ENCODE measurements at places on chromosomes 2 and 18.

DNA sequence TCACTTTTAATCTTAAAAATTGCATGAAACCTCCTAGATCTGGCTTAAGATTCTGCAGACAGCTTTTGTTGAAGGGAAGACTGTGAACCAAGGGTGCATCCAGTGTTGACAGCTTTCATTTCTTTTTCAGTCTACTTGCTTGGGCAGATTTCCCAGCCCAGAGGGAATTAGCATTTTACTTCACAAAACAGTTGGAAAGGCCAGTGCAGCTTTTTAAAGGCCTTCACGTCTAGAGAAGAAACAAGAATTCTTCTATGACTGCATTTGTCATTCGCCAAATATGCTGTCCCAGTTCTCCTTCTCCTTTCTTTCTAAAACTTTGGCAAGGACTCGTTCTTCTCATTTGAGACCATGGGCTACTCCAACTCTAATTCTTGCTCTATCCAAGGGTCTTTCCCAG is 17.4 kb downstream of the NTSR2 start:
- no peak for DNase-seq

DNA sequence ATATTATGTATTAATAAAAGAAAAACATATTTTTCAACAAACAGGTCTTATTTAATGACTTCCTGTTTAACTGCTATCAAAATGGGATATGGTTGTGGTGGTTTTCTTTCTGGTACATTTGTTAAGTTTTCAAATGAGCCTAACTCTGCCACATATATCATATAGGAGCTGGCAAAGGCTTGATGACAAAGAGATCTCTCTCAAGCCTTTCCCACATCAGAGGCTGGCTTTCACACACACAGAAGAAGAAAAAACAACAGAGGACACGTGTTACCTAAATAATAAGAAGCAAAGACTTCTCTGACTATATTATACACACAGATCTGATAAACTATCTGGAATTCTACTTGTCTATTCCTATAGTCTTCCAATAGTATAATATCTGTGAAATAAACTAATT is 46.1 kb downstream of the CFAP36 start:
- DNase-seq, result no peak

DNA sequence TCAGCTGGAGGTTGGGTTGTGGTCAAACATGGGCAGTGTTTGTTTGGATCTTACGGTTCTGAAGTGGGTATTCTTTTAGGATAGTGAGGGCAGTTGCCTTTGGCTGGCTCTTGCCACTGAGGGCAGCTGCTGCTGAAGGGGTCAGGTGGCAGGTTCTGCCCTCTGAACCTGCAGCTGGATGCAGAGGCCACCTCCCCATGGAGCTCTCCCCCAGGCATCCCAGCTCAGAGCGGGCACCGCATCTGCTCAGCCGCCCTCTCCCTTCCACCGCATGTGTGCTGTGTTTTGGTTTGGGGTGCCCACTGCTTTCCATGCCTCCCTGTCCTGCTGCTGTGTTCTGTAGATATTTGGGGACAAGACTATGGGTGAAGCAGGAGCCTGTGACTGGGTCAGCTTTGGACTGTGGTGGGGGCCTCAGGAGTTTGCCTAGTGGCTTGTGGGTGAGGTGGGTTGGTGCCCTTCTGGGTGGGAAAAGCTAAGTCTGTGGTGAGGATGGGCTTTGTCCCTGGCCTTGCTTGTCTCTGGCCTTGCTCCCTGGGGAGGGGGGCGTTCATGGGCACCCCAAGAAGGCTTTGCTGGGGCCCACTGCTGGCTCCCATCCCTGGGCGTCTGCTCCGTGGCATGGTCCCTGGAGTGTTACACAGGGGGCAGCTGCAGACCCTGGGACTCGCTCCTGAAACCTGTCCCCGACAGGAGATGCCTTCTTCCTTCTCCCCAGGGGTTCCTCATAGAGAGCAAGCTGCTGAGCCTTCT is 28.5 kb downstream of the OTOF start:
- DNase-seq, result no peak

GRCh38 chr2:205872716-205873115 is 190.4 kb downstream of the NRP2 start:
- DNase-seq, result no peak

DNA sequence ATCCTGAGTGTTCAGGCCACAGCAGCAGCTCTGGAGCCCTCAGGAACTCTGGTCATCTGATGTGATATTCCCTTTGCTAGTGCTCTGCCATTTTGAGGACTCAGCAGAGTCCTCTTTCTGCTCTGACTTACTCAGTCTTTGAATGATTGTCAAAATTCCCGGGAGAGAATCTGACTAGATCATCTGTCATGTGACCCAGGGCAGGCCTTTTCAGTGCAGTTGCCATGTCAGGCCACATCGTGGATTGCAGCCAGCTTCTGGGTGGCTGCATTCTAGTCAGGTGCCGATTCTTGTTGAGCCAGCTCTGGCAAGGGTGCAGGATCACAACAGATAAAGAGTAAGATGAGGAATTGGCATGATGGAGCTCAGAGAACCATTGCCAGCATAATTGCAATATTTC is 795.6 kb downstream of the CPS1 start:
- no peak for DNase-seq

DNA sequence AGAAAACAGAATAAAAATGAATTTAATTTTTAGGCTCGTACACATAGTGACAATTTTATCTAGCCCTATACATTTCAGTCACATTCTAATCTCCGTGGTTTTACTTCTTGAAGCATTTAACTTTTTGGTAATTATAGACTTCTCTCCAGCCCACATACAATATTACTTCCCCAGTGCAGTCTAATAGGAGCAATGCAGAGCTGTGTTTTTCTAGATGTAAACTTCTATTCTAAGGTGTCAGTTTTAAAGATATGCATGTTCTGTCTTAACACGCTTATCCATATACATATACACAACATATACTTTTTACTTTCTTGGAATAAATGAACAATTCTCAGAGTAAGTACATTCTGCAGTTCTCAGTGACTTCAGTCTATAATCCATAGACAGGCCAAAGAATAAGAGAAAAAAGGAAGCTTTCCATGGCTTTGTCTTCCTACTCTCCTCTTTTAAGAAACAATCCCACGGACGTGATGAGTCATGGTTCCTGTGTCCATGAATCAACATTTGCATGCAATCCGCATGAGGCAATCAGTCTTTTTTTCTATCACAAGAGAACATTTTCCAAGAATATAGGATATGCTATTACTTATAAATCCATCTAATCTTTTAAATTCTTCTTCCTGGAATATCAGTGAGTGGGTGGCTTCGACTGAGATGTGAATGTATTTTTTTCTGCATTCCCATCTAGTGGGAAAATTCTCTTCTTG is 42.8 kb downstream of the CCDC102B start:
- DNase-seq, result peak; percentile 95

GRCh38 chr2:239168575-239168974 is 232.2 kb downstream of the HDAC4 start:
- DNase-seq, result no peak

- DNase-seq, result no peak
These were observed 98.2 kb upstream of the EPAS1 start for GRCh38 chr2:46198966-46199365.

DNA sequence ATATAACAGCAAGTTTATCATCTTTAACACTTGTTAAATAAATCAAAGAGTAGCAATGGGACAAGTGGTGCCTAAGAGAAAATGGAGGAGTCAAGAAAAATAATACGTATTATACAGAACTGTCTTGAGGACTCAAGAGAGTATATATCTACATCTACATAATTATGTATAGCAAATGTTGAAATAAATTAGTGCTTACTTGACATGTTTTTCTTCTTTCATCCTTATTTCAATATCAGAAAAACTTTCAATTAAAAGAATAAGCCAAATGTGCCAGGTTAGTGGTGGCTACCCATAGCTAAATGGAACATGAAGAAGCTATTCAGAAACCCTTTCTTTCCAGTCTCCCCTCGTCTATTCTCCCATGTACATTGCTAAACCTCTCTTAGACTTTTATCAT is 267.3 kb upstream of the SPOPL start:
- DNase-seq, result no peak

DNA sequence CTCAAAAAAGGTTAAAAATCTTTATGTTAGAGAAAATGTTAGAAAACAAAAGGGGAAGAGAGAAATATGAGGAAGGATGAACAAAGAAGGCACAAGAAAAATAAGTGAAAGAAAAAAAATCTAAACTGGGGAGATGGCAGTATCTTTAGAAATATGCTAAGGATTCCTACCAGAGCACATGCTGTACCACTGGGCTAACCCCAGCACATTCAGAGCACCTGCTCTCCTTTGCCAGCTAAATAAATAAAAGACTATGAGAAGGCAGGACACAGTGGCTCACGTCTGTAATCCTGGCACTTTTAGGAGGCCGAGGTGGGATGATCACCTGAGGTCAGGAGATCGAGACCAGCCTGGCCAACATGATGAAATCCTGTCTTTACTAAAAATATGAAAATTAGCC is 92.2 kb upstream of the CDKL4 start:
- no peak for DNase-seq

DNA sequence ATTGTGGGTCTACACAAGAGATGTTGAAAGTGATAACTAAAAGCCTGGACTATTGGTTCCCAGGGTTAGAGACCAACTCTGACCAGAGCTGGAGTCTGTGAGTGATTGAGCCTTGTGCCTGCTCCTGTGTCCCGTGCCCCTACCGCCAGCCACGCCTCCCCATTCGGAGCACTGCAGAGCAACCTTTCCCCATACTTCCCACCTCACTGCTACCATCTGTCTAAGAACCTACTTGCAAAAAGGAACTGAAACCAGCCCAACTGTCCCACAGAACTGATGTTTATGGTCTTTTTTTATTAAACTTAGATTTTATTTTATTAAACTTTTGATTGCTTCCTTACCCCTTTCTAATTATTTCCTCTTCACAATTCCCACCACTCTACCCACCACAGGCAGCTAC is 300.3 kb upstream of the MGAT5 start:
- no peak for DNase-seq

DNA sequence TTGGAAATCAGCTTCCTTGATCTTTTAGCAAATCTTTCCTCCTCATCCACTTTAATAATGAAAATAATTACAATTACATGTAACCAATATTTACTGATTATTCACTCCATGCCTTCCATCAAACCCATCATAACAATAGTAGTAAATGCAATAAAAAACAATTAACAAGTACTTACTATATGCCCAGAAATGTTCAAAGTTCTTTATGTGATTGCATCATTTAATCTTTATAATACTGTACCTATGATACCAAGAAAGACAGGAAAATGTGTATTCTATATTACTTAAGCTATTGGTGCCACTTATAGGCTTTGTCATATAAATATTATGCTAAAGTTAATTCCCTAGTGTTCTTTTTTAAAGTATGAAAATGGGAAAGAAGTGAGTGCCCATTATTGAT is 210.2 kb upstream of the PKDCC start:
- no peak for DNase-seq

DNA sequence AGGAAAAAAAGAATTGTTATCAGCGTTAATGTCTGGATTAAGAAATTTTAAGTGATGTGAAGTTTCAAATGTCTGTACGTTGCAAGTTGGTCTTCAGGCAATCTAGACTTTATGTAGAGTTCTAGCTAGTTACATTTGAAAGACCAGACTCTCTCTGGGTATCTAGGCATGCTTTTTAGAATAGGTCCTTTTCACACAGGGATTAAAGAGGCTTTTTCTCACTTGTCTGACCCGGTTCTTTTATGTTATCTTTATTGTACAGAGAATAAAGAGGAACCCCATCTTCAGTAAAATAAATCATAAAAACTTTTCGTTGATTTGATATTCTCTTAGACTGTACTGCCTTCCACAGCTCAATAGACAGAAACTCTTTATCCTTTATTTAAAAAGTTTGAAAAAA is 8.5 kb upstream of the EML6 start:
- DNase-seq, result no peak

GRCh38 chr2:161017780-161018470 is 142.3 kb upstream of the TANK start:
- DNase-seq, result no peak

DNA sequence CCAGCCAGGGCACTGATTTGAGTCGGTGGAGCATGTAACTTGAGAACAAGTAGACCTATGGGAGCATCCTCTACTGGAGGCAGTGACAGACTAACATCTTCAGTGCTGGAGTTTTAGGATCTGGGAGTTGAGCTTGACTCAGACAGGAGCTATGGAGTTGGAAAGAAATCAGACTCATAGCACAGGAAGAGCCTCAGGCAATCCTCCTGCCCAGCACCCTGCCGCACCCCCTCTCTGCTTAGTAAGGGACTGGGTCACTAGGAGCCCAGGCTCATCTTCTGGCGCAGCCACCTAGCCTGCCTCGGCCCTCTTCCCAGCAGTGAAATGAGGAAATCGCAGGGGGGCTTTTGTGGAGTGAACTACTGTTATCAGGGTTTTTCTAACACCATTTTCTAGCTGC is 3.6 kb downstream of the ARID5A start:
- no peak for DNase-seq

- DNase-seq, result no peak
These were observed 200.0 kb downstream of the DNER start for GRCh38 chr2:229514273-229514895.

DNA sequence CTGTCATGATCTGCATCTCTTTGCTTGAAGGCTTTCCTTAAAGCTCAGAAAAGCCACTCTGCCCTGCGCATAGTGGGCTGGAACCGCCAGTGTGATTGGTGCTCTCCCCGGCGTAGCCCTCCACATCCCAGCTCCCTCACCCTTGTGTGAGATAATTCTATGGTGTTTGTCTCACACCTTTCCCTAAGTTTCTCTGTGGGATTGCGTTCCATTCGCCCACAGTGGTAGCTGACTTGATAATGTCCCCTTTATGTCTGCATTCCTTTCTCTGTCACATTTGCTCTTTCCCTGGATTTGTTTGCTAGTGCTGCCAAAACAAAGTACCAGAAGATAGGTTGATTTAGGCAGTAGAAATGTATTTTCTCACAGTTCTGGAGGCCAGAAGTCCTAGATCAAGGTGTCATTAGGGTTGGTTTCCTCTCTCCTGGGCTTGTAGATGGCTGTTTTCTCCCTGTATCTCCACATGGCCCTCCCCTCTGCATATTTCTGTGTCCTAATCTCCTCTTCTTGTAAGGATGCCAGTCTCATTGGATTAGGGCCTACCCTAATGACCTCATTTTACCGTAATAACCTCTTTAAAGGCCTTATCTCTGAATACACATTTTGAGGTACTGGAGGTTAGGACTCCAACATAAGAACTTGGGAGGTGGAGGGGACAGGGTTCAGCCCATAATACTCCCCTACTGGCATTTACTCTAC is 7.4 kb upstream of the TMEM87B start:
- DNase-seq, result no peak

- DNase-seq, result no peak
These were observed 5.4 kb downstream of the CTAGE1 start for GRCh38 chr18:22412176-22412911.

DNA sequence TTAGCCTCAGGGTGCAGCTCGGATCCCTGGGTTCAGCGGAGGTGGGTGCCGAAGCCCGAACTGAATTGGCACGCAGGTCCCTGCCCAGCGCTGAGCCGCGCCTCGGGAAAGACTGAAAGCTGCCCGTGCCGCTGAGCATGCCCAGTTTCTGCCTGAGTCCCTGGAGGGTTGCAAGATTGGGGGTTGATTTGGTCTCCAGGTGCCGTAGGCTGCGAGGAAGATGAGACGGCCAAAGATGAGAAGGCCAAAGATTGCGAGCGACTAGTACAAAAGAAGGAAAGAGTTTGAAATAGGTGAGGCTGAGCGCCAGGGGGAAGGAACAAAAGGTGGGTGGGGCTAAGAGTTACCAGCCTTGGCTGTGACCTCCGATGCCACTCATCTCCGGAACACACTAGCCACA is 852 bp upstream of the KCNH7 start:
- DNase-seq, result no peak

GRCh38 chr18:69948256-69948655 is 583 bp upstream of the CD226 start:
- DNase-seq, result no peak

Data from non-pigmented ciliary epithelial cell (primary cell).